ENCODE measurements at places on chromosomes 1 and 21.

- no peak for DNase-seq
Measured at GRCh38 chr1:2275796-2276536, 47.8 kb downstream of the SKI start.

GRCh38 chr1:157844089-157844830 lies 2.7 kb upstream of the CD5L start:
- DNase-seq, result no peak

GRCh38 chr1:25872713-25873112 lies 2.8 kb downstream of the PAQR7 start:
- DNase-seq, result no peak

GRCh38 chr1:161962091-161962887 lies 61.4 kb downstream of the OLFML2B start:
- no peak for DNase-seq

DNA sequence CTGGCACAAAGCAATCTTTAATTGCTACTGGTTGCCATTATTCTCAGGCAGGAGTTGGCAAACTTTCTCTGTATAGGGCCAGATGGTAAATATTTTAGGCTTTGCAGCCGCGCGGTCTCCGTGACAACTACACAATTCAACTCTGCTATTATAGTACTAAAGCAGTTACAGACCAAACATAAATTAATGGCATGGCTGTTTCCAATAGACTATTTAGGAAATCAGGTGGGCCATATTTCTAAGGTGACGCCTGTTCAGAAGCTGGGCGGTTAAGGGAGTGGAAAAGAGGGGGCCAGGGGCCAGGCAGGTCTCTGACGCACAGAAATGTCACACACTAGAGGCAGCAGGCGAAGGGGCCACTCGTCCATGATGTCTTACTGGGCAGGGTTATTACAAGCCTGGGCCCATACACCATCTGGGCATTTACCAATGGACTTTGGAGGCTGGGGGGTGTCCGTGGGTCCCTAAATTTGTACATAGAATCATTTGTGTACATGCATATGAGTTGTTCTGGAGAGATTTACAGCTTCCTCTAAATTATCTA lies 80.1 kb downstream of the STUM start:
- DNase-seq, result no peak

- no peak for DNase-seq
Measured at GRCh38 chr1:165395478-165395877, 39.0 kb upstream of the LMX1A start.

DNA sequence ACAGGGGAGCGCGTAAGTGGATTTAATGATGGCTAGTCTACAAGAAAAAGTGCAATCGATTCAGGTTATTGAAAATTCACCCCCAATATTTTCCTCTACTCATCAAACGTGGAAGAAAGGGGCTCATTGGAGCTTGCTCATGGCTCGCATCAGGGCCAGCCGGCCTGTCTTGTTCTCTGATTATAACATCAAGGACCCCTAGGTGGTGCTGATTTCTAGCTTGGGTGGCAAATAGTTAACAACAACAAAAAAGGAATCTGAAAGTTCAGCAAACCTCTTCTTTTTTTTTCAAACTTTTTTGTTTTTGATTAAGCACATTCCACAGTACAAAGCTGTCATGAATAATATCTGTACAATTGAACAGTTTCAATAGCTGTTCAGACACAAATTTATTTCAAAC lies 35.8 kb upstream of the SOD1 start:
- no peak for DNase-seq

DNA sequence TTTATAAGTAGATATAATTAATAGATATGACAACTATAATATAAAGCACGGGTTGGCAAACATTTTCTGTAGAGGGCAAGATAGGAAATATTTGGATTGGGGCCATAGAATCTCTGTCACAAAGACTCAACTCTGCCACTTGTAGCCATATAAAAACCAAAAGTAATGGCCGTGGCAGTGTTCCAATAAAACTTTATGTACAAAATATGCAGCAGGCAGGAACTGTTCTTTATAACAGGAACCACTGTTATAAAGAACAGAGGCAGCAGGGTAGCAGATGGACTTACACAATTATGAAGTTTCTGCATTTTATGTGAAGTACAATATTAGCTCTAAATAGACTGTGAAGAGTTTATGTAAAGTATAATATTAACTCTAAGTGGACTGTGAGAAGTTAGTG lies 16.9 kb upstream of the QSOX1 start:
- DNase-seq, result no peak

DNA sequence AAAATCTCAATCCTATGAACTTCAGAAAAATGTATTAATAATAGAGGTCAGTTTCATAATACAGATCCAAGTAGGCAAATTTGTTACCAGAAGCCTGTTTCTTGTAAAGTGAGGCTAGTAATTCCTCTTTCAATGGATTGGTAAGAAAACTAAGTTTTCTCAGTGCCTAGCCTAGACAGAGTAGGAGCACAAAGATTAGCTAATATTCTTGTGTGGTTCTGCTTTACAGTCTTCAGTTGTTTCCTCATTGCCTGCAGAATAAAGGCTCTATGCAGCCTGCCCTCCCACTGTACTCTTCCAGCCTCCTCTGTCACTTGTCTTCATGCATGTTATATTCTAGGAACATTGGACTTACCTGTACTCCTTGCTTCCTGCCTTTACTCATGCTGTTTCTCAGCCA lies 2.4 kb upstream of the PPP1R15B start:
- DNase-seq, result no peak

All from activated CD8-positive, alpha-beta memory T cell treated with anti-CD3 and anti-CD28 coated beads for 1 hour (primary cell).